ENCODE measurements at places on chromosomes 11 and 22. TPM values are rescaled to one million over a fixed set of nuclear protein-coding genes. Genes with fewer than 3 reads are reported as not detected.

RIC3 gene
- total RNA-seq: 11.2 TPM

TPBGL gene
- total RNA-seq: 0.06 TPM

FLRT1 gene
- total RNA-seq: 6.1 TPM

SYT12 gene
- total RNA-seq: 0.18 TPM

GAL3ST3 gene
- total RNA-seq: 12.8 TPM

AMOTL1 gene
- 68.3 TPM for total RNA-seq

MB gene
- 41.5 TPM for total RNA-seq

RAB38 gene
- total RNA-seq: 24.8 TPM

VSIG2 gene
- total RNA-seq: 4.1 TPM

SLC5A4 gene
- total RNA-seq: 2.7 TPM

OR9Q2 gene
- not detected for total RNA-seq

FREY1 gene
- total RNA-seq: 0.64 TPM

ANO1 gene
- total RNA-seq: 38.1 TPM

GLYAT gene
- 69.0 TPM for total RNA-seq

JAM3 gene
- 45.1 TPM for total RNA-seq

PLAAT5 gene
- 2.0 TPM for total RNA-seq

RTN4R gene
- total RNA-seq: 7.6 TPM

IGLL1 gene
- total RNA-seq: 3.7 TPM

SAA1 gene
- total RNA-seq: not detected

ACTN3 gene
- total RNA-seq: 37.8 TPM

PACSIN3 gene
- 52.4 TPM for total RNA-seq

MMP12 gene
- 1.6 TPM for total RNA-seq

THY1 gene
- 39.7 TPM for total RNA-seq

HYOU1 gene
- total RNA-seq: 64.1 TPM

MAPK8IP1 gene
- 11.3 TPM for total RNA-seq

C11orf91 gene
- total RNA-seq: not detected

CARD16 gene
- total RNA-seq: 1.8 TPM

CD59 gene
- 146 TPM for total RNA-seq

OR5P2 gene
- total RNA-seq: 0.18 TPM

TREH gene
- total RNA-seq: 2.0 TPM

MS4A6E gene
- not detected for total RNA-seq

NLRP14 gene
- 0.99 TPM for total RNA-seq

PRRG4 gene
- total RNA-seq: 4.0 TPM

OR6X1 gene
- not detected for total RNA-seq

TNNT3 gene
- 410 TPM for total RNA-seq

RABL2B gene
- 17.2 TPM for total RNA-seq

RIN1 gene
- 3.8 TPM for total RNA-seq

Data from metanephros (tissue), 2 donors.